Frontal cortex (tissue), 4 donors: ENCODE measurements at places on chromosomes 11 and 22. TPM values are rescaled to one million over a fixed set of nuclear protein-coding genes. Genes with fewer than 3 reads are reported as not detected.

MRGPRE gene
- total RNA-seq, result not detected

APOBEC3H gene
- not detected for total RNA-seq

PRODH gene
- 0.82 TPM for total RNA-seq

TPBGL gene
- not detected for total RNA-seq

PIH1D2 gene
- 2.9 TPM for total RNA-seq

DSCAML1 gene
- 6.1 TPM for total RNA-seq

TRPM5 gene
- total RNA-seq, result not detected

FAM111A gene
- 7.3 TPM for total RNA-seq

OR2AG1 gene
- not detected for total RNA-seq

GAL3ST3 gene
- 10.6 TPM for total RNA-seq

- DNase-seq, result no peak
Measured at GRCh38 chr11:57361926-57362325, 19.0 kb downstream of the PRG3 start.

DNA sequence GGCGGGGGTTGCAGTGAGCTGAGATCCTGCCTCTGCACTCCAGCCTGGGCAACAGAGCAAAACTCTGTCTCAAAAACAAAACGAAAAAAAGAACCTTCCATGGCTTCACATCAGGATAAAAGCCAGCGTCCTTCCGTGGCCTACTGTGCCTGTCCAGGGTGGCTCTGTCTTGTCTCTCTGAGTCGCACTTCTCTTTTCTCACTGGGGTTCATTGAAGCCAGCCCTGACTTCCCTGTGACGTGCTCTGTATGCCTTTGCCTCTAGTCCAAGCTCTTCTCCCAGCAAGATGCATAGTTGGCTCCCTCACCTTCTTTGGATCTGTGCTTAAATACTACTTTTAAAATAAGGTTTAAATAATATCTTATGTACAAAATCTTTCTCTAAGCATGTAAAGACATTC, 11.6 kb downstream of the ATXN10 start:
- DNase-seq, result no peak

DNA sequence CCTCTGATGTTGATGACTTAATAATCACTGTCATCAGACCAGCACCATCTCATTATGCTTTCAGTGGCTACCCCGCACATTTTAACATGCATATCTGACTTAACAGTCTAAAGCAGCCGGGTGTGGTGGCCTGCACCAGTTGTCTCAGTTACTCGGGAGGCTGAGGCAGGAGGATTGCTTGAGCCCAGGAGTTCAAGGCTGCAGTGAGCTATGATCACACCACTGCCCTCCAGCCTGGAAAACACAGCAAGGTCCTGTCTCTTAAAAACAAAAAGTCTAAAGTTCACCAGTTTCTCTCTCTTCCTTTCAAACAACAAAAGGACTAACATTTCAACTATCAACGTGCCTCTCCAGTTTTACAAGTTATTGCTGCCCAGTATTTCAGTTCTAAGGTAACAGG, 55.3 kb upstream of the GAB2 start:
- DNase-seq, result no peak

DNA sequence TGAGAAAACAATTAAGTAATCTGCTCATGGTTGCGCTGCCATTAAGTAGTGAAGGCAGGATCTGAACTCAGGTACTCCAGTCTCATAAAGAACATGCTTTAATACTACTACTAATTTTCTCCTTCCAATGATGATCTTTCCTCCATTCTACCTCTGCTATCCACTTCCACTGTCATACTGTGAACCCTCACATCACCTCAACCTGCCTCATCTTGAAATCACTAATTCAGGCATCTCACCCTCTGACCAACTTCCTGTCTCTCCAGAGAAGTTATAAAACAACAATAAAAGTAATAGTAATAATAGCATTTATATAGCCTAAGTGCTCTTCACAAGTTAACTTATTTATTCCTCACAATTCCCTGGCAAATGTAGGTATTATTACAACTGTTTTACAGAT, 57.1 kb upstream of the PSMA1 start:
- DNase-seq, result no peak

DNA sequence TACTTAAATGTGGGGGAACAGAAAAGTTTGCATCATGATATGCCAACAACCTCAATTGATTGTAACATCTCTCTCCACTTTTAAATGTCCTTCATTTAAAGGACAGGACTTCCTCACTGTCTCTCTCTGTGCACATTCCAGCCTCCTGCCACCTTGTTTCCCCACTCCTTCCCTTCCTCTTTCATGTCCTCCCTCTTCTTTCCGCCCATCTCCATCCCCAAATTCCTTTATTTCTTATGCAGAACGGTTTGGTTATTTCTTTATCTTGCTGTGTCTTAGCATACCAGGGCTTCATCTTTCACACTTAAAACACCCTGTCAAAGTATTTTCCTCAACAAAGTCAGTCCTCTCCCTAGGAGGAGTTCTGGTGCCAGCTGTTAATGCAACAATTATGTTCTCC, 293.8 kb downstream of the NXPE2 start:
- DNase-seq, result no peak

- no peak for DNase-seq
Measured at GRCh38 chr11:45278714-45279113, 7.4 kb downstream of the SYT13 start.

- DNase-seq, result peak; percentile 16
Measured at GRCh38 chr11:8593455-8593854, 573 bp downstream of the STK33 start.

DNA sequence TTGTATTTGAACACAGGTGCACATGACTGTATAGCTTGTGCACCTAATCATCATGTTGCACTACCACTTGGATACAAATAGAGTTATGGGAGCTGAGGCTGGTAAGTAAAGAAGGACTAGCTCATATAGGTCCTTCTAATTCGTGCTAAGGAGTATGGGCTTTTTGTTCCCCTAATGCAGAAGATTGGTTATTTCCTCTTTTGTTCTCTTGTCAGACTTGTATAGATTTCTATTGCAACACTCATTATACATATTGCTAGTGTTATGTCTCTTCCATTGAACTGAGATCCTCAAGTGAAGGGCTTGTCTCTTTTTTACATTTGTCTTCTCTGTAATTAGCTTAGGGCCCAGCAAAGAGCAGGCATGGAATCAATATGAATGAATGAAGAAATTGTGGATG, 54.1 kb upstream of the ARHGAP20 start:
- no peak for DNase-seq

GRCh38 chr11:124605719-124606118, 5.5 kb upstream of the PANX3 start:
- DNase-seq, result no peak
